GM13977 (cell line): ENCODE measurements at places on chromosomes 5 and 9.

DNA sequence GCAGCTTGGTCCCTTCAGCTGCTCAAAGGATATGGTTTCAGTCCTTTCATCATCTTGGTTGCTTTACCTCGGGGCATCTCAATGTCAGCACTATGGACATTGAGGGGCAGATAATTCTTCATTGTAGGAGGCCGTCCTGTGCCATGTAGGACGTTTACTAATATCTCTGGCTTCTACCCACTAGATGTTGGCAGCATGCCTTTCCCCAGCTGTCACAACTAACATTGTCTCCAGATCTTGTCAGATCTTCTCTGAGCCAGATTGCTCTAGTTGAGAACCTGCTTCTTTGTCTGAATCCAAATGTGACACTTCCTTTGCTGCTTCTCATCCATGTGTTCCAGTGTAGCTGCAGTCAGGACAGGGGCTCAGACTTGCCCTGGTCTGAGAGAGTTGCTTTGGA, 10.3 kb downstream of the PTPA start:
- DNase-seq: no peak

GRCh38 chr9:14633148-14633547, 60.1 kb downstream of the ZDHHC21 start:
- DNase-seq: no peak

DNA sequence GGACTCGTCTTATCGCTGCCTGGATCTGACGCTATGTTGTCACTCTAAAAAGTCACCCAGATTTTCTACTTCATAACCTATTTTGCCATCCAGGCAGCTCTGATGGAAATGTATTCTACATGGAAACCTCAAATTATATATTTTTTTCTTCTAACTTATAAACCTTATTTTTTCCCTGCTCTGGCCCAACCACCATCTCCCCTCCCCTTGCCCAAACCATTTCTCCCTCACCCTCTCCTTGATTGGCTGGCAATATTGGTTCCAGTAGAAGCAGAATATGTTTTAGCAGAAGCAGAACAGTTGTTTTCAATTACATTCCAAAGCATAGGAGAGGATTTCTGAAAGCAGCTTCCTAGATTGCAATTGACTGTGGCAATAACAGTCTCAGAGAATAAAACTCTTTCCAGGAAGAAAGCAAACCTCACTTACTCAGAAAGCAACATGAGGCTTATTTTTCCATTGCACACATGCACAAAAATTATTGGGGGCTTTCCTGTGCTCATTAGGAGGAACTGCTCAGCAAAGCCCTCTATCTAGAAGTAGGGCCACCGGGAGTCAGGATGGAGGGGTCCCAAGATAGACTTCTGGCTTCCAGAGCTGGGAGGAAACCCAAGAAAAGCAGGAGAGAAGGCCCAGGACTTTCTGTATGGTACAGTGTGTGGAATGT, 191.8 kb downstream of the ESM1 start:
- DNase-seq: no peak

DNA sequence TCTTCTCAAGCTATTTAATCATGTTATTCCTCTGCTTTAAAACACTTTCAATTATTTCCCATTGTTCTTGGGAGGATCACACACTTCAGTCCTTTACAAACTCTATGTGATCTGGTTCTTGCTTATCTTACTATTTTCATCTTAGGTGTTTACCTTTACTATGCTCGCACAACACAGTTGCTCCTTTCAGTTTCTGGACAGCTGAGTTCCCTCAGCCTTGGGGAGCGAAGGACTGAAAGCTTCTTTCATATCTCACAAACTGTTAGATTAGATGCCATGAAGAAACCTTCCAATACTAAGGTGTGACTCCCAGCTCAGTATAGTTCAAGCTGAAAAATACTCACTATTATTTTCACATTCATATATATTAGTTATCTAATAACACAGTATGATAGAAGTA, 117.9 kb downstream of the CDC42SE2 start:
- no peak for DNase-seq

DNA sequence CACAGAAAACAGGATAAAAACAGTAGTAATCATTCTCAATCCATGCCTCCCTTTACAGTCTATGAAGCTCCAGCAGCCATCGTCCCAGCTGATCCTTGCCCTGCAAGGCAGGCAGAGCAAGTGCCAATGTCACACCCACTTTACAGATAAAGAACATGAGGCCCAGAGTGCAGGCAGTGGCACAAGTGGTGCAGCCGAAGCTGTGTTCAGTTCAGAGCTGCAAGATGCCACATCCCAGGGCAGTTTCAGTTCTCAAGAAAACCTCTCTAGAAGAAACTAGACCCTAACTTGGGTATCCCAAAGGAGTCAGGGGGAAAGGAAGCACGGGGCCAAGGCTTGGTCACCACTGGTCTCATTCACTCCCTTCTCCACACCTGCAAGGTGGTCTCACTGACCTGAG, 34.6 kb upstream of the CPLX2 start:
- no peak for DNase-seq

DNA sequence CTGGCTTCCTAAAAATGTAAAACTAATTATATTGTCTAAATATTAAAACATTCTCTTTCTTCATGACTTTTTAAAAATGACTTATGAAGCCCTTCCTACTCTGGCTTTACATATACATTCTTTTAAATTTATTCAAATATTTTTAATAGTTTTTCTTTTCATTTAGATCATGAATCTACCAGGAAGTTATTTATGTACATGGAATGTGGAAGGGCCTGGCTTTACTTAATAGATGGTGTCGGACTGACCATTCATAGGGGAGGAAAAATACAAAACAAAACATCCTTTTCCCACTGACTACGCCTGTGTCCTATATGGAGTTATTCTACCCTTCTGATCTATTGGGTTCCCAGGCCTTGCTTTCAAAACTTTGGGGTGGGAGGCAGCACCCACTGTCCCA, 129.8 kb downstream of the MACROH2A1 start:
- no peak for DNase-seq

DNA sequence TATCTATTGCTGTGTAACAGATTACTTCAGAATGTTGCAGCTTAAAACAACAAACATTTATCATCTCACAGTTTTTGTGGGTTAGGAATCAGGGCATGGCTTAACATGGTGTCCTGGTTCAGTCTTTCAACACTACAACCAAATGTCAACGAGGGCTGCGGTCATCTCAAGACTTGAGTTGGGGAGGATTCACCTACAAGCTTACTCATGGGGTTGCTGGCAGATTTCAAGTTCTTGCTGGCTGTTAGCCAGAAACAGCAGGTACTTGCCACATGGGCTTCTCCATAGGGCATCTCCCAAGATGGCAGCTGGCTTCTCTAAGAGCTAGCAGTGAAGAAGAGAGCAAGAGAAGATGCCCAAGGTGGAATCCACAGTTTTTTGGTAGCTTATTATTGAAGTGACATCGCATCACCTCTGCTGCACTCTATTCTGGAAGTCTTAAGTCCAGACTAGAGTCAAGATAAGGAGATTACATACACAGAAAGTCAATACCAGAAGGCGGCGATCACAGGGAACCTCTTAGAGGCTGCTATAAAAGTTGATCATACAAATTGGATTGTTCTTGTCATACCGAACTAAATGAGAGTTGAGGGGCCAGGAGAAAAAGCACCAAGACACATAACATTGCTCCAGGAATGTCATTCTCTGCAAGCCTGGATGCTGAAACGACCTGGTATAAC, 42.2 kb downstream of the C9orf153 start:
- no peak for DNase-seq

DNA sequence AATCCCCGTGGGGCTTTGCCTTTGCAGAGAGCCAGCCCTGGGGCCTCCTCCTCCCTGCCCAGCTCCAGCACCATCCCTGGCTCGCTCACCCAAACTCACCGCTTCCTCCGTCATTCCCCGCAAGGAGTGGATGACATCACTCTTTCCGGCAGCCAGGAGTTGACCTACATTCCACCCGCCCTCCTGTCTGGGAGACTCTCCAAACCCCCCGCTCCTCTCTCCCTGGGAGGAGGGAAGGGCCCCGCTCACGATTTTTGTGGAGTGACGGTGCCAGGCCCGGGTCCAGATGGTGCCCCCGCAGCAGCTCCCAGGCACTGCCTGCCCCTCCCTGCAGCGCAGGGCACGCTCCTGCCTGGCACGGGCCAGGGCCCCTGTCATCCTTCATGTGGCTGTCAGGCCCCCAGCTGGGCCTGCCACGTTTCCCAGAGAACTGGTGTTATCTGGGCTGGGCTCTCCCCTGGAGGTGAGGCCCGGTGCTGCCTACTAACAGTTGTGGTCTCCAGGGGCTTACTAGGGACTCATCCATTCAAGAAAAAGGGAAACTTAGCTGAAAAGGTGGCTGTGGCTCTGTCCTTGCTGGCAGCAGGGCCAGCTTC, 52.3 kb downstream of the NTNG2 start:
- no peak for DNase-seq

- DNase-seq: no peak
Observed at GRCh38 chr9:92850898-92851297, 26.9 kb downstream of the ZNF484 start.

GRCh38 chr5:181281077-181281983, 20.4 kb upstream of the TRIM52 start:
- DNase-seq: no peak

GRCh38 chr5:148063861-148064260, at the start of gene SPINK5:
Gene SPINK5 (plus strand): TSS chr5:148063980. CDS start chr5:148064045, 65 bp downstream.
- DNase-seq: no peak

DNA sequence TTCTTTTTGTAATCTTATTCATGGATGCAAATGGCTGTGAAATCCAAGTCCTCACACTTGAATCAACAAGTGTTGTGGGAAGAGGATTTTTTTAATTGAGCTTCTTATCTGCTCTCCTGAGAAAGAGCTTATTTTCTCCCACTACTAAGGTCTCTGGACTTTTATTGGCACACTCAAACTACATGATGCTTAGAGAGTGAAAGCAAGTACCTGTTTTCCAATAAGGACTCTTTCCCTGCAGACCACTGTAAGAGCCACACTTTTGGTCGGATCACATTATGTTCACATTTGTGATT, 546.4 kb upstream of the ARRDC3 start:
- DNase-seq: no peak

GRCh38 chr5:24538346-24538745, 106.4 kb downstream of the CDH10 start:
- no peak for DNase-seq

GRCh38 chr9:4959031-4959430, 26.0 kb upstream of the JAK2 start:
- no peak for DNase-seq

DNA sequence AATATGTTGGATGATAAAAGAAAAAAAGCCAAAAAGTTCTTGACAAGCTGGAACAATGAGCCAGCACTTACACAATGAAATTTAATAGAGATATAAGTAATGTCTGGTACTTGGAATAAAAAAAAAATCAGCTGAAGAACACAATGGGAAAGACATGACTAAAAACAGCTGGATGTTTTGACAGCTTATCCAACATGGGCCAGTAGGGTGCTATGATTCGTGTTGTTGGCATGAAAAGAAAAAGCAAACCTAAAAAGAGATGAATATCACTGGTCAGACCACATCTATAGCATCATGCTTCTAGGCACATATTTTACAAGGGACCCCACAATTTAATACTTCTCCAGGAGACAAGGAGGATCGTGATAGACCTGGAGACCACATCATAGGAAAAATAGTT, 175.3 kb downstream of the ARL15 start:
- no peak for DNase-seq

DNA sequence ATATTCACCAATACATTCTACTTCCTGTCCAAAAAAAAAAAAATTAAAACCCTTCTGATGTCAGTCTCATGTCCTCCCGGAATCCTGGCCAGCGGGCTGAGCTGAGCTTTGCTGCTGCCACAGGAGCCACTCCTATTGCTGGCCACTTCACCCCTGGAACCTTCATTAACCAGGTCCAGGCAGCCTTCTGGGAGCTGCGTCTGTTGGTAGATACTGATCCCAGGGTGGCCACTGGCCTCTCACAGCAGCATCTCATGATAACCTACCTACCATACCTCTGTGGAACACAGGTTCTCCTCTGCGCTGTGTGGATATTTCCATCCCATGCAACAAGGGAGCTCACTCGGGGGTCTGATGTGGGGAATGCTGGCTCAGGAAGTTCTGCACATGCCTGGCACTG, 21.0 kb upstream of the NPM1 start:
- no peak for DNase-seq

- no peak for DNase-seq
Observed at GRCh38 chr9:12464400-12464799, 228.8 kb upstream of the TYRP1 start.

GRCh38 chr5:97529354-97529985, 346.4 kb upstream of the RIOK2 start:
- DNase-seq: no peak

GRCh38 chr9:106947106-106947900, 84.3 kb downstream of the ZNF462 start:
- no peak for DNase-seq

DNA sequence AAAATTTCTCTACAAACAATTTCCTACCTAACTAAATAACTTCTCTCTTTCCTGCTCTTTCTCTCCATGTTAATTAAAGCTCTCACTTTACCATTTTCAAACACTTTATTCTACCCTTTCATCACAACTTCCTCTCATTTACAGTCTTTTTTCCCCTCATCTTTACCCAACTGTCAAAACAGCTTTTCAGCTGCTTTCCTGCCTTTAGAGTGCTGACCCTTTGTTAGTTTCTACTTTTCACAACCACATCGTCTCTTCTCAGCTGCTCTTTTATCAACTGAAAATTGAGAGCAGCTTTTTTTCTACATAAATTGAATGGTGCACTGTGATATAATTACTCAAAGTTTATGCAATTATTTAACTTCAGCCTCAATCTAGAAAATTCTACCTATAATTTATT, 3.1 kb upstream of the HOMER1 start:
- no peak for DNase-seq

- DNase-seq: no peak
Observed at GRCh38 chr5:31433229-31433628, 98.7 kb downstream of the DROSHA start.

DNA sequence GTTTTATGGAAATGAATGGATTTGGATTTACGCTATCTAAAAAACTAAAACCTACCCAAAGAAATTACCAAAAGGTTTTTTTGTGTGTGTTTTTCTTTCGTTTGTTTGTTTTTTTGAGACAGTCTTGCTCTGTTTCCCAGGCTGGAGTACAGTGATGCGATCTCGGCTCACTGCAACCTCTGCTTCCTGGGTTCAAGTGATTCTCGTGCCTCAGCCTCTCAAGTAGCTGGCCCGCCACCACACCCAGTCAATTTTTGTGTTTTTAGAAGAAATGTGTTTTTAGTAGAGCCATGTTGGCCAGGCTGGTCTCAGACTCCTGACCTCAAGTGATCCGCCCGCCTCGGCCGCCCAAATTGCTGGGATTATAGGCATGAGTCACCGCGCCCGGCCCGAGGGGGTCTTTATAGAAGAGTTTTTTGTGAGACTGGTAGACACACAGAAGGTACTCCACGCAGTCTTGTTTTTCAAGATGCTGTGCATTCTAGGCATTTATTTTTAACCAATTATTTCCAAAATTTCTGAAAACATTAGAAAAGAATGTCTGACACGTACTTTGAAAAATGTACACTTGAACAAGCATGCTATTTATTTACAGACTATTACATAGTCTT, 75.7 kb downstream of the NR6A1 start:
- no peak for DNase-seq
